NCI-H69 (cell line): ENCODE measurements at places on chromosomes 7 and 10.

- DNase-seq, result no peak
Measured at GRCh38 chr7:42614636-42615035, 297.2 kb downstream of the C7orf25 start.

DNA sequence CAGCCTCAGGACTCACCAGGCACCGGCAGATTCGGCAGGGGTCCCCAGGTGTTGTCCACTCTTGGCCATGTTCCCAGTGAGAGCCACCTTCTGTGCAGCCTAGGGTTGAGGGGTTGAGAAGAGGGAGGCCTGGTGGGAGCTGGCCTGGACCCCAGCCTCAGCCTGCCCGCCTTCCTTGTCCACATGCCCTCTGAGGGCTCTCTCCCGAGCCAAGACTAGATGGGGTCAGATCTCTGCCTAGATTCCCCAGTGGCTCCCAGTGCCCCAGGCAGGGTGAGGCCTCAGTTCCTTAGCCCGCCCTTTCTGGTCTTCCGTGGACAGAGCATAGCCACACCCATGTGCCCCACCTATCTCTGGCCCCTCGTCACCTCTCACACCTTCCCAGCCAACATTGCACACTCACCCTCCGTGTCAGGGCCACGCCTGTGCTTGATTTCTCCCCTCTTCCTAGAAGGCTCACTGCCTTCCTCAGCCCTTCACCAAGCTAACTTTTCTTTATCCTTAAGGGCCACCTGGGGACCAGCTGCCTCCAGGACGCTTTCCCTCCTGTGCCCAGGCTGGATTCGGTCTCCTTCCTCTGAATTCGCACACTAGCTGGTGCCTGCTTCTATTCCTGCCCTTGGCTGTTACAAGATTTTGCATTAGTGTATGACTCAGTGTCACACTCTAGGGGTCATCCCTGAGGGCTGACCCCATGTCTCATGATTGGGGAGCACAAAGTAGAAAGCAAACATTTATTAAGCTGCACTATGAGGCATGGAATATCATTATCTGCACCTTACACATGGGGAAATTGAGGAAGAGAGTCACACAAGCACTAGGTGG, 7.5 kb downstream of the KCP start:
- no peak for DNase-seq

DNA sequence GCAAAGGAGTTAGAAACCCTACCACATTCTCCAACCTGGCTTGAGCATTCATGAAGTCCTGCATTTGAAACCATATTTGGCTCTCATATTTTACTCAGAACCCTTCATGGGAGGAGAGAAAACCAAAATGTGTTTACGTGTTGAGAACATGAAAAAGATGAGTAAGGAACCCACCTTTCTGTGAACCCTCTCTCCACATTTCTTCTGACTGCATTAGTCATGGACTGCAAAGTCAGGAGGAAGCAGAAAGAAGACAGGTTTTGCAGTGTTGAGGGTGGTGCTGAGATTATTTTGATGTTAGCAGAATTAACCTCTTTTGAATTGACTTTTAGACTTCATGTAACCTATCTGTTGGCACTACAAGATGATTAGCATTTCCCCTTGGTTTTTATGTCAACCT, 4.9 kb downstream of the IFIT1B start:
- DNase-seq, result no peak

DNA sequence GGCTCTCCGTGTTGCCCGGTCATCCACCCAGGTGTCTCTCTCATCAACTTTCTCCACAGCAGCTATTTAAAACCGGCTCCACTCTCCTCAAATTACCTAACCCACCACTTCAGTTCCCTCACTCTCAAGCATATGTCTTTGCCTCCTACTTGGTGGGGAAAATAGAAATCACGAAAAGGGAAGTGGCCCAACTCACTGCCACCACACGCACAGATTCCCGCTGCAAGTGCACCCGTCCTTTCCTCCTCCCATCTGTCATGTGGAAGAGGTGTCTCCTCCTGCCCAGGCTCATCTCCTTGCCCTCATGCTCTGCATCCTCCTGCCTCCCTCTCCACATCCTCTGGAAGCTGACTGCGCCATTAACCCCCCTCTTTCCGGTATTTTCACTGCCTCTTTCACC, 80.8 kb upstream of the MKX start:
- DNase-seq, result no peak
